ENCODE measurements at places on chromosomes 5 and 9.
A peak's percentile ranks its signal among the peaks of the same experiment; 100 is the strongest.

DNA sequence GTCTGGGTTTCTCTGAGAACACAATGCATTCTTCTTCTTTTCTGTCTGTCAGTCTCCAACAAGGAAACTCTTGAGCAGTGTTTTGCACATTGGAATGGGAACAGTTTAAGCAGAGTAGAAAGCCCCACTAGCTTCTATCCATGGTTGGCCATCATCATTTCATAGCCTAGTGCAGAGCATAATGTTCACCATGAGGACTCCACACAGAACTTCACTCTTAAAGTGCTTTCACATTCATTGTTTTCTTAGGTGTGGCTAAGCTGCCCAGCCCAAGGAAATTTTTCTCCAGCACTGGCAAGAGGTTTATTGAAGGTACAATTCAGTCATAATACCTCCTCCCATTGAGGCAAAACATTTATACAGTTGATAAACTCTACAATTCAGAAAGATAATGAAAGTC, 503.0 kb upstream of the CD180 start:
- H3K27ac ChIP-seq: no peak overlapping the region
- no peak overlapping the region for H3K4me3 ChIP-seq
- DNase-seq: no peak
- no peaks in the 10 kb centered on the region for H3K4me1 ChIP-seq
- H3K27me3 ChIP-seq: peaks cover 10% of the 10 kb centered on the region

DNA sequence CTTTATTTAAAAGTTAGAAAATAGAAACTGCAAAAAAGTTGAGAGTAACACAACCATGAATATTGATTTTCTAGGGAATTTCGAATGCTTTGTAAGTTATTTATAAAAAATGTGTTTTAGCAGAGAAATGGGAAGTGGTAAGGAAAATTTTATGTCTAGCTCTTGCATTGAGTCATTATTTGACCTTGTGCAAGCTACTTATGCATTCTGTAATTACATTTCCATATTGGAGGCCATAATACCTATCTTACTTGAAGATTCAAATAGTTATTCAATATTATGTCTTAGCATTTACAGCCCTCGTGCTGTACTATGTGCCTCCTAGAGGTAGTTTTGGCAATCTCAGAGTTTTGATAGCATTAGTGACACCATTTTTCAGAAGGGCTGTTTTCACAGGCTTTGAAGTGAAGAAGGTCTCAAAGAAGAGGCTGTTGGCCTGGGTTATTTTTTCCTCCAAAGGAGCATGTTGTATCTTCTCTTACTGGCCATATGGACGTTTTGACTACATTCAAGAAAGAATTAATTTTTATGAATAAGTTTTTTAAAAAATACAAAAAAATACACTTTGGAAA, 7.4 kb upstream of the DAP start:
- DNase-seq: no peak
- peaks cover 41% of the 10 kb centered on the region for H3K27me3 ChIP-seq
- no peaks in the 10 kb centered on the region for H3K36me3 ChIP-seq
- no peaks in the 10 kb centered on the region for H3K4me1 ChIP-seq
- no peak overlapping the region for H3K27ac ChIP-seq
- no peak overlapping the region for H3K4me3 ChIP-seq

DNA sequence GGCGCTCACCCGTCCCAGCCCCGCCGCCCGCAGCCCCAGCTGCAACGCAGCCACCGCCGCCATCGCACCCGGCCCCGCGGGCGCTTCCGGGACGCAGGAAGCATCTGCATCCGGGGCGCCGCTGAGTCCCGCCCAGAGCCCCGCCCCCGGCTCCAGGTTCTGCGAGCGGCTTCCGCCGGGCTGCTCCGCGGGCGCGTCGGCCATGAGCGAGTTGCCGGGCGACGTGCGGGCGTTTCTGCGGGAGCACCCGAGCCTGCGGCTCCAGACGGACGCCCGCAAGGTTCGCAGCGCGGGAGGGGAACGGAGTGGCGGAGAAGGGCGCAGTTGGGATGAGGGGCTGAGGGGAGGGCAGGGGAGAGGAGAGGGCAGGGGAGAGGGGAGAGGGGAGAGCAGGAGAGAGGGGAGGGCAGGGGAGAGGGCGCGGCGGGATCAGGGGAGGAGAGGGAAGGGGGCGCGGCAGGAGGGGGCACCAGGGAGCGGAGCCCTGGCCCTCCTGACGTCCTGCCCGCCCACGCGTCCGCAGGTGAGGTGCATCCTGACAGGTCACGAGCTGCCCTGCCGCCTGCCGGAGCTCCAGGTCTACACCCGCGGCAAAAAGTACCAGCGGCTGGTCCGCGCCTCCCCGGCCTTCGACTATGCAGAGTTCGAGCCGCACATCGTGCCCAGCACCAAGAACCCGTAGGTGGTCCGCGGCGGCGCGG, at the start of the genes SURF1 and SURF2:
Gene SURF1 (minus strand): TSS at position 97 of the 701 bp plus-strand sequence. CDS start 34 bp downstream, at position 63.
Gene SURF2 (plus strand): TSS at position 160 of the 701 bp plus-strand sequence. CDS start 43 bp downstream, at position 203.
- H3K4me1 ChIP-seq: peaks cover 40% of the 10 kb centered on the region
- H3K27ac ChIP-seq: peak within 1 kb of the TSS; percentile 79
- H3K36me3 ChIP-seq: peaks cover 37% of the 10 kb centered on the region
- H3K4me3 ChIP-seq: peak within 1 kb of the TSS; percentile 83
- no peaks in the 10 kb centered on the region for H3K27me3 ChIP-seq

- H3K4me3 ChIP-seq: peak overlapping the region; percentile 65
- H3K27me3 ChIP-seq: no peaks in the 10 kb centered on the region
- peaks cover 92% of the 10 kb centered on the region for H3K36me3 ChIP-seq
- H3K27ac ChIP-seq: peak overlapping the region; percentile 100
- peaks cover 87% of the 10 kb centered on the region for H3K4me1 ChIP-seq
Measured at GRCh38 chr5:132477784-132478365, 12.7 kb downstream of the IRF1 start.

- peaks cover 2% of the 10 kb centered on the region for H3K36me3 ChIP-seq
- no peak for DNase-seq
- H3K27me3 ChIP-seq: no peaks in the 10 kb centered on the region
- H3K4me1 ChIP-seq: no peaks in the 10 kb centered on the region
- no peak overlapping the region for H3K4me3 ChIP-seq
- no peak overlapping the region for H3K27ac ChIP-seq
Measured at GRCh38 chr9:137851516-137852267, 25.9 kb upstream of the CACNA1B start.

- H3K4me1 ChIP-seq: peaks cover 22% of the 10 kb centered on the region
- H3K36me3 ChIP-seq: peaks cover 44% of the 10 kb centered on the region
- no peak overlapping the region for H3K4me3 ChIP-seq
- DNase-seq: no peak
- peak overlapping the region; percentile 4 for H3K27ac ChIP-seq
Measured at GRCh38 chr9:131180454-131180853, 55.1 kb downstream of the NUP214 start.

DNA sequence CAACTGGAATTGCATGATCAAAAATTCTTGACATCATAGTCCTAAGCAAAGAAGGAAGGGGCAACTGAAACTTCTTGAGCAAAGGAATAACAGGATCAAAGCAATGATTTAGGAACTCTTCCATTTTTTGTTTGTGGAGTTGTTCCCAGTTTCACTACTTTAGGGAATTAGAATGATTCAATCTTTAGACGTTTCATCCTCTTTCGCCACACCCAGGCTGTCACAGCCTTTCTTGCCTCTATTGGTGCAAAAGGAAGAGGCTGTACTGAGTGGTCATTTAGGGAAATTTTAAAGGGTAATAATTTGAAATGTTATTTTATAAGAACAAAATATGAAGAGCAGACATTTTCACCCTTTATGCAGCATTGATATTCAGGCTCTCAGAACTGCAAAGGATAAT, 1026.0 kb upstream of the ARRDC3 start:
- no peak overlapping the region for H3K27ac ChIP-seq
- H3K27me3 ChIP-seq: no peaks in the 10 kb centered on the region
- H3K4me1 ChIP-seq: no peaks in the 10 kb centered on the region
- no peak overlapping the region for H3K4me3 ChIP-seq
- DNase-seq: no peak

DNA sequence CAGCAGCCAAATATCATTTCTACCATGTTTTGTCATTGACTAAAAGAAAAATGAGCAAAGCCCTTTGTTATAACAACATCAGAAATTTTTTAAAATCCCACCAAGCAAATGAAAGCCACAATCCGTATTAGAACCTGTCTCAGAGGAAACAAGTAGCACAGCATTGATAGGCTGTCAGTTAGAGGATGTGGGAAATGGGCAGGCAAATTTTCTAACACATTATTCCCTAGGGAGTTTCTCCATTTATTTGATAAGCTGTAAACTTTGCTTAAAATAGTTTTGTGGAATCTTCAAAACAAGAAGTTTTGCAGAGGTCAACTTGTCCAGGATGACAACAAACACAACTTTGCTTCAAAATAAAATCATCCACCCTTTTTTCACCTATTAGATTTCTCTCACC, 53.6 kb upstream of the APC start:
- no peak overlapping the region for H3K4me3 ChIP-seq
- DNase-seq: no peak
- no peaks in the 10 kb centered on the region for H3K36me3 ChIP-seq
- H3K27ac ChIP-seq: no peak overlapping the region

GRCh38 chr9:70765946-70766345, 351.5 kb upstream of the KLF9 start:
- no peaks in the 10 kb centered on the region for H3K4me1 ChIP-seq
- H3K36me3 ChIP-seq: no peaks in the 10 kb centered on the region
- H3K4me3 ChIP-seq: no peak overlapping the region
- DNase-seq: no peak

GRCh38 chr9:34127035-34127948, 794 bp upstream of the DCAF12 start:
- no peaks in the 10 kb centered on the region for H3K27me3 ChIP-seq
- peak overlapping the region; percentile 97 for H3K27ac ChIP-seq
- peaks cover 45% of the 10 kb centered on the region for H3K4me1 ChIP-seq
- peaks cover 30% of the 10 kb centered on the region for H3K36me3 ChIP-seq

DNA sequence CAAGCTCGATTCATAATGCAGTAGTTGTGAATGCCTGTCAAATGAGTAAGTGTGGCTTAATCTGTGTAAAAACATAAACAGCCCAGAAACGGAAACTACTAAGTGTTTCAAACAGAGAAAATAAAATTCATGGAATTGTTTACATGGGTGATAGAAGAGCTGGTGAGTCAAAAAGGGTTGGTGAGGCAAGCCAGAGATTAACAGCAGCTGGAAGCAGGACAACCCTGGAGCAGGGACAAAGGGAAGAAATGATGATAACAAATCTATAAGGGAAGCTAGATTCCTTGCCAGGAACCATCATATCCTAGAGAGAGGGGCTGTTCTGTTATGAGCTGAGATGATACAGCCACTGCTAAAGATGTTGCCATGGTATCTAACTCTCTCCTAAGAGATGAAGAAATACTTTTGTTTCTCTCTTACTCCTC, 18.0 kb upstream of the PRR16 start:
- no peaks in the 10 kb centered on the region for H3K27me3 ChIP-seq
- H3K4me1 ChIP-seq: no peaks in the 10 kb centered on the region
- H3K27ac ChIP-seq: no peak overlapping the region
- H3K4me3 ChIP-seq: no peak overlapping the region

DNA sequence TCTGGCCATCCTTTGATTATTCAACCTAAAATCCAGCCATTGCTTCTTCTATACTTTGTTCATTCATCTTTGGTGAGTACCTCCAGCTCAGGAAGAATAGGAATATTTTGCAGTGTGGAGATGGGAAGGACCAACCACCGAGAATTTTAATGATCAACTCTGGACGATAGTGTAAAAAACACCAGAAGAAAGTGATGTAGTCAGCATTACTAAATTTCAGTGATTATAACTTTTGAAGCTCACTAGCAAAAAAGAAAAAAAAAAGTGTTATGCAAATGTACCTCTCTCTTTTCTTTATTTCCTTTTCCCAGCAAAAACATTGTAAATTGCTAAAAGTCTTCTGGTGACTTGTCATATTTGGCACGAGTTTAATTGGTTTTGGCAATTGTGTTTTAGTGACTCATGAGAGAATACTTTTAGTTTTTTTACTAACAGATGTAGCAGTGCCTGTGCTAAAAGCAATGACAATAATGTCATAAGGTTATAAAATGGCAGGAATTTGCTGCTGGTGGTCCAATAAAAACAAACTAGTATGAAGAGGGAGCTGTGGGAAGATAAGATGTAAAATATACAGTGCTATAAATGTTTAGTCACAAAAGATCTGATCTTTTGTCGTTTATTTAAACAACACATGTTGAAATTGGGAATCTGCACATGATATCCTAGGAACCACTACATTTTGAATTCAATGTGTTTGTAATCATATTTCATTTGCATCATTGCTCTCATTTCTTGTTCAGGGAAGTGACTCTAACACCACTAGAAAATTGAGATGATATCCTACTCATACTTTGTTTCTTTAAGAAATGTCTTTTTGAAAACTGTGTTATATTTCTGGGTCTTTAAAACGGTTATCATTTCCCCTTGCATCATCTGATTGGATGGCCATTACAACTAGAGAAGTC, 81.3 kb upstream of the ERCC6L2 start:
- H3K27ac ChIP-seq: no peak overlapping the region
- H3K4me1 ChIP-seq: no peaks in the 10 kb centered on the region
- H3K4me3 ChIP-seq: no peak overlapping the region
- H3K27me3 ChIP-seq: peaks cover 63% of the 10 kb centered on the region

- no peaks in the 10 kb centered on the region for H3K27me3 ChIP-seq
- peak overlapping the region; percentile 56 for H3K27ac ChIP-seq
- no peak overlapping the region for H3K4me3 ChIP-seq
- no peaks in the 10 kb centered on the region for H3K36me3 ChIP-seq
- peaks cover 14% of the 10 kb centered on the region for H3K4me1 ChIP-seq
Measured at GRCh38 chr9:127059765-127060361, 62.6 kb downstream of the ANGPTL2 start.

DNA sequence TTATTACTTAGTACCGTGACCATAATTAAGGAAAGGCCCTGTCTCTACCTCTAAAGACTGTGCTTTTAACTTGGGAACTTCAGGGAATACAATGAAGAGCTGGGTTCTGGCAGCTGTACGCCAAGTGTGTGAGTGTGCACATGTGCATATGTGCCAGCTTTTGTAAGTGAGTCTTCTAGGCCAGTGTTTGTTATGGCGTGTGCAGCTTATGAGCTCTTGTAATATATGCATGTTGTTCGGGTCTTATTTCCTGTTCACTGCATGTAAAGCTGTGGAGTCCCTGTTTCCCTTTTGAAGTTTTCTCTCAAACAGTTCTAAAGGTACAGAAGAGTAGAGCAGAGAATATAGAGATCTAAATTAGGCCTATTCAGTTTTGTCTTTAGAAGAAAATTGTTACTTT, 30.5 kb downstream of the TGFBR1 start:
- H3K4me1 ChIP-seq: peaks cover 85% of the 10 kb centered on the region
- no peak for DNase-seq
- peak overlapping the region; percentile 77 for H3K27ac ChIP-seq
- H3K36me3 ChIP-seq: peaks cover 45% of the 10 kb centered on the region
- H3K4me3 ChIP-seq: peak overlapping the region; percentile 31

- H3K27ac ChIP-seq: no peak overlapping the region
- no peaks in the 10 kb centered on the region for H3K36me3 ChIP-seq
- H3K4me1 ChIP-seq: no peaks in the 10 kb centered on the region
- peaks cover 7% of the 10 kb centered on the region for H3K27me3 ChIP-seq
- no peak for DNase-seq
Measured at GRCh38 chr5:179124853-179125788, 64.9 kb downstream of the ZNF354C start.

DNA sequence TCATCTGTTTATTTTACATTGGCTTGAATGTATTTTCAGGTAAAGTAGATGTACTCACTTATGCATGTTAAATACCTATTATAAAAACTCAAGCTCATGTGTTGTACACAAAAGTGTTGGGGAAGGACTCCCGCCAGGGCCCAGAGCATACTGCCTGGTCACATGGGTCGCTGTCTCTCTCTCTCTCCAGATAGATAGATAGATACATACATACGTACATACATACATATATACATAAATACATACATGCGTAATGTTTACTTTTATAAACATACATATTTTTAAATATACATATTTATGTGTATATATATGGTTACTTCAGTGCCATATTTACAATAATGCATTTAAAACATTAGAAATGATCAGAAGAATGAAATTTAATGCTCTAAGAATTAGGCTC, 24.7 kb downstream of the ASPN start:
- H3K27me3 ChIP-seq: no peaks in the 10 kb centered on the region
- no peak overlapping the region for H3K27ac ChIP-seq
- no peak for DNase-seq
- no peak overlapping the region for H3K4me3 ChIP-seq
